ENCODE measurements at places on chromosomes 12 and 14.

- DNase-seq, result peak; percentile 47
Measured at GRCh38 chr14:39668449-39668848, 236.2 kb upstream of the FBXO33 start.

- peak; percentile 55 for DNase-seq
Measured at GRCh38 chr12:98345308-98345876, 170.0 kb upstream of the TMPO start.

GRCh38 chr14:80446356-80446755, 235.1 kb upstream of the DIO2 start:
- DNase-seq, result no peak

GRCh38 chr12:117850048-117850447, 118.7 kb downstream of the KSR2 start:
- DNase-seq, result peak; percentile 25

- no peak for DNase-seq
Measured at GRCh38 chr12:56872366-56872765, 61.8 kb downstream of the SDR9C7 start.

- no peak for DNase-seq
Measured at GRCh38 chr12:88546853-88547252, 33.4 kb downstream of the KITLG start.

GRCh38 chr12:113462117-113462774, 9.4 kb downstream of the LHX5 start:
- DNase-seq, result peak; percentile 92

DNA sequence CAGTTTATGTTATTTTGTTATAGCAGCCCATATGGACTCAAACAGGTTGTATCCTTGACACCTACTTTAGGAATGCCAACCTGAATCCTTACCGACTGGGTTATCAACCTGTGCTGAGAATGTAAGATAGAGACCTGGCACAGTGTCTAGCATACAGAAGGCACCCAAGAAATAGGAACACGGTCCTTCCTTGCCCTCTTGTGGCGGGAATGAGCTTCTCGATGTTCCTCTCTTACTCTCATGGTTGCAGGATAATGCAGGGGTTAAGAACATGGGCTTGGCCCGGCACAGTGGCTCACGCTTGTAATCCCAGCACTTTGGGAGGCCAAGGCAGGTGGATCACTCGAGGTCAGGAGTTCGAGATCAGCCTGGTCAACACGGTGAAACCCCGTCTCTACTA, 6.5 kb downstream of the C12orf43 start:
- peak; percentile 19 for DNase-seq

- no peak for DNase-seq
Measured at GRCh38 chr12:121789233-121789781, 4.2 kb downstream of the RHOF start.

DNA sequence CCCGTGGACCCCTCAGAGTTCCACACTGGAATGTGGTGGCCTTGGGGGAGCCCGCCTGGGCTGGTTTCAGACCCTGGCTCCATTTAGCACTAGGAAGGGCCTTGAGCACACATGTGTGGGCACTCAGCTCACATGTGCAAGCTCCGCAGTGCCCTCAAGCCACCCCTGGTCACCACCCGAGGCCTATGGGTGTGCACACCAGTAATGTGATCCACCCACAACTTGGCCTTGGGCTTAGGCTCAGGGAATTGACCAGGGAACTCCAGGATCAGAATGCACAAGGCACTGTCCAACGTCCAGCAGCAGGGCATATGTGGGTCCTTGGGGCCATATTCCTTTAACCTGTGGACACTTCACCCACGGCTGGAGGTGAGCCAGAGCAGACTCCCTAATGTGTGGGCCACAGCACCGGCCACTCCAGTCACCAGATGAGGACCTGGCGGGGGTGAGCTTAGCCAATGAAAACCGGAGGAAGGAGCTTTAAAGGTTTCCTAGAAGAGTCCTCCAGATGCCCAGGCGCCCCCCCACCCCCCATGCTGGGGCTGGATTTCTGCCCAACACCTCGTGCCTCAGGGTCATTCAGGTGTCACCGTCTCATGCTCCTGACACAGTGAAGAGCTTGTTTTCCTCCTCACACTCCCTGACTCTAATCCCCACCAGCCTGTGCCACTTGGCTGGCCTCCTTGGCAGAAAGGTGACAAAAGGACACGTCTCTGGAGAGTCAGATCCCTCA, 209.2 kb downstream of the ZFP36L1 start:
- no peak for DNase-seq

DNA sequence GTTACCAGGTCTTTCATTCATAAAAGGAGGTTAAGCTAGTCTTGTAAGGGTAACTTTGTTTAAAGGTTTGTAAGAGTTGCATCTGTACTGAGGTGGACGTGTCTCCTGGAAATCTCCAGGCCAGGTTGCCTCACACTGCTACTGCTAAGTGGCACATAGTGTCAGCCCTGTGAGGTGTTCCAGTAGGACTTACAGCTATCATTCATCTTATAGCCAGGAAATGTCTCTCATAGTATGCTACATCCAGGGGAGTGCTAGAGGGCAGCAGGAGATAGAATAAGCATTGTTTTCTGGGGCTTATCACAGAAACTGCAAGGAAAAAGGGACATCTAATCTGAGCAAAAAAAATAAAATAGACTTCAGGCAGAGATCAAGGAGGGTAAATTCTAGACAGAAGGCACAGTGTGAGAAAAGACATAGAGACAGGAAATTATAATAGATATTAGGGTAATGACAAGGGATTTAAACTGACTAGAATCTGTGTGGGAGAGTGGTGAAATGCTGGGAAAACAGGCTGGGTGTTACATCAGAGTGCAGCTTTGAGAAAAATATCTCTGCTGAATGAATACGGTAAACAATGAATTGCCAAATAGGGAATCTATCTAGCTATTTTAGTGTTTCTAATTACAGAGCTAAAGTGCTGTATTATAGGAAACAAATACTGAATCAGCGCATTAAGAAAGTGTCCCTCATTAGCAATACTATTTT, 205.1 kb upstream of the ABCD2 start:
- DNase-seq, result peak; percentile 9

DNA sequence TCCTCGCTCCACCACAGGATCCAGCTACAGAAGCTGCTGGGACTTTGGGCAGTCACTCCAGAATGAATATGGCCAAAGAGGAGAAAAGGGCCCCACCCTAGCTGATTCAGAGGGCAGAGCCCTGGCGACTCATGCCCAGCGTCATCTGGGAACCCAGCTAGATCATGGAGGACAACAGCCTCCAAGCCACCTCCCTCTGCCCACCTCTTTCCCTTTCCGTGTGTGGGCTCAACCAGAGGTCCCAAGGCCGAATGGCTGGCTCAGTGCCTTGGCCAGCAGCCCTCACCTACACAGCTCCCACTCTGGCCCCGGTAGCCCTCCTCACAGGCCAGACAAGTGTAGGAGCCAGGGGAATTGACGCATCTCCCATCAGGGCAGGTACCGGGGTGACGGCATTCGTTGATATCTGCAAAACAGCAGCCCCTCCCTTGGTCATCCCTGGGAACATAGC, 17.4 kb downstream of the ISCA2 start:
- DNase-seq, result no peak

- DNase-seq, result peak; percentile 86
Measured at GRCh38 chr12:26843311-26843710, 10.3 kb upstream of the ITPR2 start.

DNA sequence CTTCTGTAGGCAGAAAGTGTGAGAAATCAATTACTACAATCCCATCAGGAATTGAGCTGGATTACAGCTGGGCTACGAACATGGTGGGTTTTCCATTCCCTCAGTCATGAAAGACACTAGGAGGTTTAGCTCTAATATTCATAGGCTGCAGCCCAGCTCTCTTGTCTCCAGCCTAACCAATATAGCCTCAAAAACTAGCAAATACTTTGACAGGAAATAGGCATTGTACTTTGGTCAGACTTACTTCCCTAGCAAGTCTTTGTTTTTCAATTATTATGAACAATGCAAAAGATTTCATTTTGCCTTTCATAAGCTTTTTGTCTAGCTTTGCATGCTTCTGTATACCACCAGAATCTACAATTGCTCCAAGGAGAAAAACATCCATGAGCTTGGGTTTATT, 296.2 kb downstream of the GPHN start:
- no peak for DNase-seq

GRCh38 chr14:23751616-23752015, 115.5 kb downstream of the DHRS2 start:
- no peak for DNase-seq

DNA sequence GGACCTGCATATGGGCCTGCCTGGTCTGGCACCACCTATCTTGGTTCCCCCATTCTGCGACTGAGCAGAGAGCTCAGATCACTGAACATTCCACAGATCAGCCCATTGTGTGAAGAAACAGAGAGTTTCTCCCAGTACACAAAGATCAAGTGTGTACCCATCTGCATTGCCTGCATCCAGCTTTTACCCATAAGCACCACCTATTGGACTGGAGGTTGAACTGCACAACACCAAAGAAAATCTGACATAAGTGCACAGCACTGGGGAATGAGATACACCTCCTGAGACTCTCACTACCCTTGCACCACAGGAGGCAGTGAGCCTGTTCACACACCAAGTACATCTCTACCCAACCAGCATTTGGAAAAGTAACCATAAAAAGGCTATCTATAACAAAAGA, 362.6 kb upstream of the CLEC14A start:
- peak; percentile 14 for DNase-seq

GRCh38 chr12:22262309-22262708, 72.2 kb downstream of the ST8SIA1 start:
- peak; percentile 71 for DNase-seq

- no peak for DNase-seq
Measured at GRCh38 chr14:47103771-47104170, 452.2 kb upstream of the RPL10L start.

DNA sequence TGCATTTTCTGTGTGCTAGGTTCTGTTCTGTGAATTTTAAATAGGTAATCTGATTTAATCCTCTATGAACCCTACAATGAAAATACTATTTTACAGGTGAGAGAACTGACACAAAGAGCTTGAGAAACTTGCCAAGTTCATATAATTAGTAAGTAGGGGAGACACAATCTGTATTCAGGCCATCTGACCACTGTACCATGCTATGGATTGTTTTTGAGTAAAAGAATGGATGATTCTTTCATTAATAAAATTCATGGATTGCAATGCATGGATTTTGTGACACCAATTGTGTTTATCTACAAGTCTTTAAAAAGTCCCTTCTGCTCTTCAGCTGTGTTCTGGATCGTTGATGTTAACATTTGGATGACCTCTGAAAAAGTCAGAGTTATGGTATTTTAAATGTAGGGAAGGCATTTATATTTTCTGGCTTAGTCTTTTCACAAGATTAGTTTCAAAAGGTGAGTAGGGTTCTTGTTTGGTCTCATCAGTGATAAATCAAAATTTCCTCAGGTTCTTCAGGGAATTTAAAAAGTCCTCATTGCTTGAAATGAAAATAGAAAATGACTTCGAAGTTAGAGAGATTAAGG, 15.4 kb upstream of the DYRK2 start:
- DNase-seq, result no peak

DNA sequence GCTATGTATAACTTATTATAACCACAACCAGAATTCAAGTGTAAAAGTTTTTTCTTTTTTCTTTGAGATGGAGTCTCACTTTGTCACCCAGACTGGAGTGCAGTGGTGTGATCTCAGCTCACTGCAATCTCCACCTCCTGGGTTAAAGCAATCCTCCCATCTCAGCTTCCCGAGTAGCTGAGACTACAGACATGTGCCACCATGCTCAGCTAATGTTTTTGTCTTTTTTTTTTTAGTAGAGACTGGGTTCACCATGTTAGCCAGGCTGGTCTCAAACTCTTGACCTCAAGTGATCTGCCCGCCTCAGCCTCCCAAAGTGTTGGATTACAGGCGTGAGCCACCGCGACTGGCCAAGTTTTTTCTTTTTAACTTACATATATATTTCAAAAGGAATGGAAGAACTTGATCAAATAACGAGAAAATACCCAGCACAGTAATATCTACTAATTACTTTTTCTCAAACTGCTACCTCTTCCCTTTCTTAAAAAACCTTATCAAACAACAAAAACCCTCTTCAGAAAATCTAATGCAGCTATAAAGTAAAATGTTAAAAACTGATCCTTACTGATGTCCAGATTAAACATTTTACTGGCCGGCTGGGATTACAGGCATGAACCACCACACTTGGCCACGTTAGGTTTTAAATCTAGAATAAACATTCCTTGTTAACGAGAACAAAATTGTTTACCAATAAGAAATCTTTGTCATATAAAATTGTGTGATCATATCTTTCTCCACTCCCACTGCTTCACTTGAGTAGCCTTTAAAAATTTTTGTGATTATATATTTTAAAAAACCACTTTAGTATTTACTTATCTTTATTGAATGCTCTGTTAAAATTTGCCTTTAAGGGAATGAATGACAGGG, 41.3 kb upstream of the WDR89 start:
- DNase-seq, result no peak

GRCh38 chr12:95322326-95322725, 104.7 kb downstream of the VEZT start:
- DNase-seq, result no peak

DNA sequence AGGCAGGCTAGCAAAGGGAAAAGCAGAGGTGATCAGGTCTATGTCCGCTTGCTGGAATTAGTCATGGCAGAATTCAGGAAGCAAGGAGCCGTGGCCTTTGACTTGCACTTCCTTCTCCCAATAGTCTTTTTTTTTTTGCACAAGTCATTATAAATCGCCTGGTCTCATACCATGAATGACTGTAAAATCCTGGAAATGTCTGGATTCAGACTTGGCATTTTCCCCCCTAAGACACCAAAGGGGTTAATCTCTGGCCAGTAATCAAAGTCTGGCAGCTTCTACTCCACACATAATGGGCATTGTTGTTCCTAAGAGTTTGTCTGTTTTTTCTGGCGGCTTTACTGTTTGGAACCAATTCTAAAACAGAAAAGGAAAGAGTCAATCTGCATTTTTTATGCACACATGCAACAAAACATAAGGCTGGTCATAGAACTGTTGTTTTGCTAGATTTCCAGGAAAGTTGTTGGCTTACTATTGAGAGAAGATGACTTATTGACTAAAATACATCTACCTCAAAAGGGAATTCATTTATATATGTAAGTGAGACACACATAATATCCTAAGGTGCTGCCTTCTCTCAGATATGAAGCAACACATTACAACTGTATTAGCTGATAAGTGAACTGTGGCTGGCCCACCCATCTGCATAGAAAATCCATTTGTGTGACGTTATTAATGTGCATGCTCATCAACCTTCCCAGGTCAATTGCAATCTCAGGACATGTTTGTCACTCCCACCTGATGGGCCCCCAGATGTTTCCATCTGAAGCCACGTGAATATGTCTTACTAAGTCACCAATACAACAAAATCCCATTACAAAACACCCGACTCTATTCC, 157.3 kb downstream of the BTG1 start:
- no peak for DNase-seq

DNA sequence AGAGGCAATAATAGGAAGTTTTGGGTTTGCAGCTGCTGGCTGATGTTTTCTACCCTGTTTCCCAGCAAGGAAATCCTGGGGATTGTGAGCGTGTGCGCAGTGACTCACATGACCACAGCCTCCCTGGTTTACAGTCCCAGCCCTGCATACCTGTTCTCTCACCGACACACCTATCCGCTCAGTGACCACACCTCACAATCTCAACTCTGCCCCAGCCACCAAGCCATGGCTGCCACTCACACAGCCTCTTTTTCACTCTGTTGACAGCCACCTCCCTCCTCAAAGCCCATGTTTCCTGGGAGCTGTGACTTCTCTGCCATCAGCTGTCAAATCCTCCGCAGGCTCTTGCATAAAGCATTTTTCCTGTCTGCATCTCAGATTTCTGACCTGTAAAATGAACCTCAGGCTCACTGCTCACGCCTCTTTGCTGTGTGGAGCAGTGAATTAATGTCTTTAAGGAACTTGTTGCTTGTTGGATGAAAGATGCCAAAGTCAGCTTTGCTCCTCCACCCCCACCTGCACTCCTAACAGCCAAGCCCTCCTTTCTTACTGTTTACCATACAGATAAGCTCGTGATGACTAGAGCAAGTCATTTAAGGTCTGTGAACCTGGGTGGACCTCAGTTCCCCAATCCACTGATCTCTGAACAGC, 43.5 kb downstream of the B4GALNT3 start:
- DNase-seq, result no peak
